ENCODE measurements at places on chromosomes 11 and 22.

DNA sequence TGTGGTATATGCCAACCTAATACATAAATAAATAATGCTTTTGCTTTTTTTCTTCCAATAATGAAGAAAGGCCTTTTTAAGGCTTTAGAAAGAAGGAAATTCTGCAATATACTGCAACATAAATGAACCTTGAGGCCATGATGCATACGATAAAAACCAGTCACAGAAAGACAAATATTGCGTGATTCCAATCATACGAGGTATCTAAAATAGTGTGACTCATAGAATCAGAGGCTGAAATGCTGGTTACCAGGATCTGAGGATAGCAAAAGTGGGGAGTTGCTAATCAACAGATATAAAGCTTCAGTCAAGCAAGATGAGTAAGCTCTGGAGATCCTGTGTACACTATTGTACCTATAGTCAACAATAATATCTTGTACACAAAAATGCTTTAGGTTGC lies 24.2 kb downstream of the MS4A6A start:
- DNase-seq: no peak

DNA sequence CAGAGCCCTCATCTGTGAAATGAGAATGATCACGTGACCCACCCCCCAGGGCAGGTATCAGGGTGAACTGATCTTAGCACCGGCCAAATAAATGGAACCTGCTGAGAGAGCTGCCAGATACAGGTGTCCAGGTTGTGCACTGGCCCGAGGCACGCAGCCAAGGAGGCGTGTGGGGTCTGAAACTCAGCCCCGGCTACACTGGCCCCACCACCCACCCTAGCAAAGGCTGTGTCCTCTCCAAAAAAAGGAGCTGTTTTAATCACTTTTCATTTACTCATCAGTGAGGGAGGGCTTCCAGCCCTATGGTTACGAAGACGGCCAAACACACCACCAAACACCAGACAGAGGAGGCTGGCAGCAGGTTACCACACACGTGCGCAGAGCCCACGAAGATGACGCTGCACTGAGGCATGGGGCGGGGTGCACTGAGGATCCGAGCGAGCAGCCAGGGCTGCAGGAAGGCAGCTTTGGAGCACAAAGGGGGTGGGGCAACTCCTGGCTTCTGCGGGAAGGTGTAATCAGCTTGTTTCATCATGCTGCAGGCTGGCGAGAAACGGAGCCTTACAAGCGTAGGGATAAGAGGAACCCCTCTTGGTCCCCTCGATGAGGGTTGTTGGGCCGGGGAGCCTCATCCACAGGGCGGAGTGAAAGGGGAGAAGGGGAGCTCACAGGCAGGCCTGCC lies 19.5 kb upstream of the SLC22A12 start:
- DNase-seq: no peak

- DNase-seq: no peak
Measured at GRCh38 chr22:24580276-24580675, 12.6 kb downstream of the LRRC75B start.

GRCh38 chr11:122138744-122139594 lies 23.0 kb upstream of the BLID start:
- no peak for DNase-seq

DNA sequence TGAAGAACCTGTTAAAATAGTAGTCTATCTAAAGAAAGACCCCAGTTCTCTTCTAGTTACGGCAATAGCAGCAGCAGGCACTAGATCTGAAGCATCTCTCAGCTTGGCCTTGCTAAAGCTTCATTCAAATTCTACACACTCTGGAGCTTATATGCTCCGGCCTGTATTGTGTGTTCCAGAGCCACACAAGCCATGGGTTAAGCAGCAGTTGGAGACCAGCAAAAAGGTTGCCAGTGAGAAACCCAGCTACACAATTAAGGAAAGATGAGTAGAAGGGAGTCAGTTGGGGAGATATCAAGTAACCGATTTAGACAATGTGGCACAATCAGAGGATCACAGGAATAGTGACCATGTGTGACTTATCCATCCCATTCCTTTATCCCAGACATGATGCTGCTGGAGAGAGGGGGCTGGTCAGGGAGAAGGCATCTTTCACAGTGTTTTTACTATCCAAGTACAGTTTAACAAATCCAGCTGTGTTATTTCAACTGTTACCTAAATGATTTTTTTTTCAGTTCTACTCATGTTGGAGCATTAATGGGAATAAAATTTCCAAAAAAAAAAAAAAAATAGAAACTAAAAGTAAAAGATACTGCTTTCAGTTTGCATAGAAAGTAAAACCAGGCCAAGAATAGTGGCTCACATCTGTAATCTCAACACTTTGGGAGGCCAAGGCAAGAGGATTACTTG lies 41.0 kb downstream of the PAX6 start:
- no peak for DNase-seq

- DNase-seq: no peak
Measured at GRCh38 chr11:131889146-131889577, 518.7 kb downstream of the NTM start.

GRCh38 chr11:122131126-122131525 lies 15.1 kb upstream of the BLID start:
- no peak for DNase-seq

DNA sequence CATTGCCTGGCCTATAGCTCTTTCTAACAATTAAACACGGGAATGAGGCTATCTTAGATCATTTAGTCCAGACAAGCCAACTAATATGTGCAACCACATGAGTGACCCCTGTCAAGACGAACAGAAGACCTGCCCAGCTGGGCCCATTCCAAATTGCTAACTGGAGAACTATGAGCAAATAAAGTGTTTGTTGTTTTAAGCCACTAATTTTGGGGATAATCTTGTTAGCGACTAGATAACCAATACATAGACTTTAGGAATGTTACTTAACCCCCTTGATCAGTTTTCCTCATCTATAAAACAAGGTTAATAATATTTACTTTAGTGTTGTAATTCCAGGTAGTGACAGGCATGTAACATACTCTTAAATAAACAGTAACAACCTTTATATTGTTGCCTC lies 848.3 kb downstream of the METTL15 start:
- DNase-seq: no peak

DNA sequence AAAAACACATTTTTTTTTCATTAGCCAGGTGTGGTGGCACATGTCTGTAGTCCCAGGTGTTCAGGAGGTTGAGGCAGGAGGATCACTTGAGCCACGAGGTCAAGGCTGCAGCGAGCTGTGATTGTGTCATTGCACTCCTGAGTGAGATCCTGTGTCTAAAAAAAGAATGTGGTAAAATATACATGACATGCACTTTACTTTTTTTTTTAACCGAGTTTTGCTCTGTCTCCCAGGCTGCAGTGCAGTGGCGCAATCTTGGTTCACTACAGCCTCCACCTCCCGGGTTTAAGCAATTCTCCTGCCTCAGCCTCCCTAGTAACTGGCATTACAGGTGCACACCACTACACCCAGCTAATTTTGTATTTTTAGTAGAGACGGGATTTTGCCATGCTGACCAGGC lies 22.5 kb upstream of the CLDN5 start:
- no peak for DNase-seq

DNA sequence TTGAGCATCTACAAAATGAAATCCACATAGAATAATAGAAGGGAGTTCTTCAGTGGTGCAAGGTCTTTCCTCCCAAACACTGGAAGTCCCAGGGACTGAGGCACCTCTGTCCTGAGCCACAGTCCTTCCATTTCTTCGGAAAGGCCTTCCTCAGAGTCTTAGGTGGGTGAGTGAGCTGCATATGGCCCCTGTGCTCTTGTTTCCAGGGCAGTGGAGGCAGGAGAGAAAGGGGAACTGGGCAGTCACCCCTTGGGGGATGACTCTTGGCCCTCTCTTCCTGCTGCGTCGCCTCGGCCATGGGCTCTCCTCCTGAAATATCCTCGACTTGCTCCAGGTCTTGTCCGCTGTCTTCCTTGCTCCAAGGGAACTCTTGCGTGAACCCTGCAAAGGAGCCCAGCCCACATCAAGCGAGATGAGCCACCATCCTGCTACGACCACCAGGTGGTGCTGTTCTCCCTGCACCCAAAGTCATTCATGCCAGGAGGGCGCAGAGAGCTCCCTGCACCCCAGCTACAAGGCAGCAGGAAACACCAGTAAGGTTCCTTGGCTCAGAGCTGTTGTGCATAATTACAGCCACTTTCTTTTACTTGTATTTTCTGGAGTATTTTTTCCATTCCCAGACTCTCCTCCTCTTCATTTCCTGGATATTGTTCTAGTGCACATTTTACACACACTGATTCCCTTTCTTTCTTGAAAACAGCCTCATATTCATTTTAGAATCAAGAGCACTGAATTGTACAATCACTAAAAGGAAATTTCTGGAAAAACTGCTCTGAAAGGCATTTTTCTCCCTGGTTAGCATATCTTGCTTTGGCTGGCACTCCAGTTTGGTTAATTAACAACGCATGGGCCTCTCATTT lies 397.8 kb downstream of the OPCML start:
- peak; percentile 38 for DNase-seq

- no peak for DNase-seq
Measured at GRCh38 chr11:70627219-70627618, 228.9 kb downstream of the CTTN start.

- no peak for DNase-seq
Measured at GRCh38 chr22:50444663-50445062, 30.2 kb downstream of the SBF1 start.

GRCh38 chr11:75270896-75271418 lies 30.4 kb downstream of the TPBGL start:
- no peak for DNase-seq

DNA sequence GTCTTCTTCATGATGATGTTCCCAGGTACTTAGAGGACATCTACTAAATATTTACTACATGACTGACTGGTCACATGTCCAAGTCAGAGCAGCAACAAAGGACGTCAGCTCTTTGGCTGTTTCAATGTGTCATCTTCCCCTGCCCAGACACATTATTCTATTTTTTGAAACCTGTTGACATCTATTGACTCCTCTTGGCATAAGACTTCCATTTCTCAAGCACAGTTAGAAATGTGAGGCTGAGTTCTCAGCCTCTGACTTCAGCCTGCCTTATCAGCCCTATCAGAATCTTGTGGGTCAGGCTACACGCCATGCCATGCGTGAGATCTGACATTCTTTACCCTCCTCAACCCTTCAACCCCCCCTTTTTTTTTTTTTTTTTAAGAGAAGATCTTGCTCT lies 63.8 kb downstream of the SC5D start:
- DNase-seq: no peak
